ENCODE measurements at places on chromosomes 1 and 21.

DNA sequence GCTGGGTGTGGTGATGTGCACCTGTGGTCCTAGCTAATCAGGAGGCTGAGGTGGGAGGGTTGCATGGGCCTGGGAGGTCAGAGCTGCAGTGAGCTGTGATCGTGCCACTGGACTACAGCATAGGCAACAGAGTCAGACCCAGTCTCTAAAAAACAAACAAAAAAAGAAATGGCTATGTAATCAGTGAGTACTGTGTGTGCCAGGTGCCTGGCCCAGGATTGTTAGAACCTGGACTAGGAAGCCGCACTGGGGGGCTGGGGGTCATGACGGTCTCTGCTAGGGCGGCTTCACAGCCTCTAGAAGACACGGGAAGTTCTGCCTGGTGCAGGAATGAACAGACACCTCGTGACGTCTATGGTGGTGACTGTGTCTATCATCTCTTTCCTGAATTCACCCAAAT, 8.5 kb downstream of the TMEM9 start:
- no peak for DNase-seq

DNA sequence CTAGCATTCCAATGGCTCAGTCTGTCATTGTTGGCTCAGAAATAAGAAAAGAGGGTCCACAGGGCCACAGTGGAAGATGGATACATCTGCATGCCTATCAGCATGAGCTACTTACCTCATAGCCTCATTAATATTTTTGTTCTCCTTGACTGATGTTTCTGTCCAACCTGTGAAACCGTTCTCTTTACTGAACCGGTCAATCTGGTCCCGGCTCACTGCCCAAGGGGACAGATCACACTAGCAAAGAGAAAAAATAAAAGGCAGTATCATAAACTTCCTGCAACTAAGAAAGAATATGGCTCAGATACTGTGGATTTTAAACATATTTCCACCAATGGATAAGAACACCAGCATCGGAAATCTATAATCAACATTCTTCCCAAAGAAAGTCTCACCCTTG, 4.7 kb downstream of the RAB29 start:
- no peak for DNase-seq

- no peak for DNase-seq
These were observed 8.8 kb upstream of the ATP13A2 start for GRCh38 chr1:17020502-17020901.

- no peak for DNase-seq
These were observed 132.5 kb upstream of the C1orf174 start for GRCh38 chr1:4032571-4032970.

- DNase-seq, result no peak
These were observed 11.4 kb upstream of the RNF187 start for GRCh38 chr1:228475812-228476211.
